Frontal cortex (tissue), 4 donors: ENCODE measurements at places on chromosomes 6 and 20.

DNA sequence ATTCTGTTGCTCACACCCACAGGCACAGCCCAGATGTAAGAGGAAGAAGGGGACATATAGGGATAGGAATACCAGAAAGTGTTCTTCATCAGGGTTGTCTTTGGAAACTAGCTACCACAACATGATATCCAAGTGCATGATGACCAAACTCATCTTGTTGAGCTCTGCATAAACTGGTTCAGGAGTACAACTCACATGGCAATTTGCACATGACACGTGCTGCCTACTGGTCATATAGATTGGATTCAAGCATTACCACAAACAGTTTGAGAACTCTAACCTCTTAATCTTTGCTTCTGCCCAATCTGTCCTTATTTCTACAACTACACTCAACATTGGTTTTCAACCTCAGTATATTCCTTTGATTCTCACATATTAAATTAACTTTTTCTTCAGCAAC is 184.7 kb upstream of the PCSK2 start:
- no peak for DNase-seq

- no peak for DNase-seq
Measured at GRCh38 chr6:74115674-74116073, 419.7 kb downstream of the CD109 start.

- DNase-seq, result no peak
Measured at GRCh38 chr20:32894026-32894483, 35.3 kb downstream of the EFCAB8 start.

DNA sequence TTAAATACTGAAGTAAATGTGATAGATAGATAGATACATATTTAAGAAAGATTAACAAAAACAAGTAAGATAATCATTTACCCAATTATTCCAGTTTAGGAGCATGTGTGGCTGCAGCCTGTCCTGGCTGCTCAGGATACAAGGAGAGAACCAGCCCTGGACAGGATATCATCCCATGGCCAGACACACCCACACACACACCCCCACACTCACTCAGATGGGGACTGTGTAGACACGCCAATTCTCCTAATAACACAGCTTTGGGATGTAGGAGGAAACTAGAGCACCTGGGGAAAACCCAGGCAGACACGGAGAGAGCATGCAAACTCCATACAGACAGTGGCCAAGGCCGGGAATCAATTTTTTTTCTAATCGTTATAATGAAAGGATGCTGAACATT is 45.6 kb downstream of the GFOD1 start:
- DNase-seq, result no peak

GRCh38 chr6:169070506-169071176 is 183.0 kb downstream of the THBS2 start:
- DNase-seq, result no peak
